T-helper 17 cell (primary cell): ENCODE measurements at places on chromosomes 2 and 18. TPM values are rescaled to one million over a fixed set of nuclear protein-coding genes. Genes with fewer than 3 reads are reported as not detected.

EMILIN1 gene
- 1.7 TPM for total RNA-seq

PGAP1 gene
- 17.7 TPM for total RNA-seq

DNA sequence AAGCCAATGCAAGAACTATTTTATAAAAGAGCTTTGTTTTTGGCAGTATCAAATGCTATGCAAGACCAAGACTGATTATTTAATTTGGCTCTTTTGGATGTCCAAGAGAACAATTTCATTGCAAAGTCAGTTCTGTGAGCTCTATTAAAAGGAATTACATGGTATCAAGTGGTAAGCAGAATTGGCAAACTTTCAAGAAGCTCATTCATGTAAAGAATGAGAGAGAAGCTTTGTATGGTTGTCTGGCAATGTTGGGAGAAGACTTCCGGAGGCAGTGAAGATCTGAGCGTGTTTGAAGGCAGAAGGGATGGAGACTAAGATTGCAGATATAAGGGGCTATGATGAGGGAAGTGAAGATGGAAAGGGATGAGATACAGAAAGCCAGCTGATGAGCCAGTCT, 49.6 kb downstream of the CPS1 start:
- DNase-seq = no peak
- no peaks in the 10 kb centered on the region for H3K36me3 ChIP-seq
- no peaks in the 10 kb centered on the region for H3K4me1 ChIP-seq
- H3K27ac ChIP-seq = no peak overlapping the region
- no peaks in the 10 kb centered on the region for H3K27me3 ChIP-seq

DNA sequence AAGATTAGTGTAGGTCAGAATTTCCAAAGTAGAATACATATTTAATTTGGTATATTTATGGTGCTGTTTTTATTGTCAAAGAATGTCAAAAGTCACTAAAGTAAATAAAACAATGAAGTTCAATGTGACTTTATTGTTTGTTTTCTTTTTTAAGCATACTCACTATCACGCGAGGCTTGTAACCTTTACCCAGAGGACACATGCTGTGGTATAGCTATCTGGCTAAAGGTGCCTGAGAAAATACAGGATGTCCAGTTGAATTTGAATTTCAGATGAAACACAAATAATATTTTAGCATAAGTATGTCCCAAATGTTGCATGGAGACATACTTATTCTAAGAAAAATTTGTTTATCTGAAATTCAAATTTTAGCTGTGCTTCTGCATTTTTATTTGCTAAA, 103.3 kb upstream of the KLF7 start:
- no peak for DNase-seq
- no peak overlapping the region for H3K27ac ChIP-seq
- H3K27me3 ChIP-seq = no peaks in the 10 kb centered on the region
- no peak overlapping the region for H3K4me3 ChIP-seq

DNA sequence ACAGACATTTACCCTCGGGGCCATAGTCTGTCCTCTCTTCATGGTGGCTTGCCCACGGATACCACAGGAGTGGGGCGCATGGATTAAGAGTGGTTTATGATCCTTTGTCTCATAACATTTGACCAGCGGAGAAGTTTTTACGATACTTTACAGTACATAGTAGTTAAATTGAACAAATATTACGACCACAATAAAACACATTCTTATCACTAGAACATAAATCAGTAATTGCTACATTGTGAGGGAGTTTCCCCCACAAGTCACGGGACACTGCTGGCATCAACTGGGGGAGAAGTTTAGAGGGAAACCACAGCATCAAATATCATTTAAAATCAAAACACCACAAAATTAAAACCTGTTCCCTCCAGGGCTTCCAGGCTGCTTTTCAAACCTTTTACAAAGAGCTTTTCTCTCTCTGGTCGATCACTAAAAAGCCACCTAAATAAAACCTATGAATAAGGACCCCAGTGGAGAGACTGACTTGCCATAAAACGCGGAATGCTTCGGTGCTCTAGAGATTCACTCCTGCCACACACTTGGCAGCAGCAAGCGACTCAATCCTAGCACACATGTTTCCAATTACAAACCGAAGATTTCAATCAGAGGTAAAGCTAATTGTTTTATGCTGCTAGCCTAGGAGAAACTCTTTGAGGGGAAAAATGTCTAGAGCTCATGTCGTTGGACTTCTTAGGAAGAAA, 173.7 kb upstream of the HNRNPA3 start:
- H3K27me3 ChIP-seq = peaks cover 66% of the 10 kb centered on the region
- H3K36me3 ChIP-seq = no peaks in the 10 kb centered on the region
- no peaks in the 10 kb centered on the region for H3K4me1 ChIP-seq
- no peak overlapping the region for H3K4me3 ChIP-seq
- H3K27ac ChIP-seq = no peak overlapping the region
- DNase-seq = no peak
